D341Med (cell line): ENCODE measurements at places on chromosomes 3 and 15.

DNA sequence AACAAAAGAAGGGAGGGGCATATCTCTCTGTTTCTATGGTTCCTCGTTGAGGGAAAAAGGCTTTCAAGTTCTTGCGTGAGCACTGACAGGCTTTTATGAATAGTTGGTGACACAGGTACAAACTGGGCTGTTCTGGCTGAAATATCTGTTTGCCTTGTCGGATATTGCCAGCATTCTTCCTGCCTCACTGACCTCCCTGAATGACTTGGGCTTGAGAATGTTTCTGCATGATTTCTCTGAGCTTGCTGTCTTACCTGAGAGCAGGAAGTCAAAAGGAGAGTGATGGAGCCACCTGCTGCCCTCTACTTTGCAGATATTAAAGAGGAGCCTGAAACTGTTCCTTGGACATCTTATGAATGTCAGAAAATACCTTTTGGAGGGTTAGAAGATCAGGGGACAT, 4.8 kb downstream of the GCNT3 start:
- no peak for DNase-seq

DNA sequence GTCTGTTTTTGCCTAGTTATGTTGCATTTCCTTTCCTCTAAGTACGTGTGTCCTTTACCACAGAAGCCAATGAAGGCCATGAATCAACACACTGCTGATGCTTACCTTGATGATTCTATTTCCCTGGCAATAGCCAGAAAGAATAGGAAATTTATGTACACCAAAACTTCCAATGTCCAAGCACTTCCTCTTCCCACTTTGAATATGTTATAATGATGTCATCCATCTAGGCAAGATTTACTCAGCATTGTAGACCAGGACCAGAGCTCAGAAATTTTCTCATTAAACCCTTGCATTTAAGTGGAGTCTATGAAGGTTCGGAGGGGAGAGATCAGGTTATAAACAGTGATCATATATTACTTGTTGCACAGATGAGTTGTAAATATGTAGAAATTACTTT, 126.0 kb downstream of the THRB start:
- DNase-seq, result no peak

DNA sequence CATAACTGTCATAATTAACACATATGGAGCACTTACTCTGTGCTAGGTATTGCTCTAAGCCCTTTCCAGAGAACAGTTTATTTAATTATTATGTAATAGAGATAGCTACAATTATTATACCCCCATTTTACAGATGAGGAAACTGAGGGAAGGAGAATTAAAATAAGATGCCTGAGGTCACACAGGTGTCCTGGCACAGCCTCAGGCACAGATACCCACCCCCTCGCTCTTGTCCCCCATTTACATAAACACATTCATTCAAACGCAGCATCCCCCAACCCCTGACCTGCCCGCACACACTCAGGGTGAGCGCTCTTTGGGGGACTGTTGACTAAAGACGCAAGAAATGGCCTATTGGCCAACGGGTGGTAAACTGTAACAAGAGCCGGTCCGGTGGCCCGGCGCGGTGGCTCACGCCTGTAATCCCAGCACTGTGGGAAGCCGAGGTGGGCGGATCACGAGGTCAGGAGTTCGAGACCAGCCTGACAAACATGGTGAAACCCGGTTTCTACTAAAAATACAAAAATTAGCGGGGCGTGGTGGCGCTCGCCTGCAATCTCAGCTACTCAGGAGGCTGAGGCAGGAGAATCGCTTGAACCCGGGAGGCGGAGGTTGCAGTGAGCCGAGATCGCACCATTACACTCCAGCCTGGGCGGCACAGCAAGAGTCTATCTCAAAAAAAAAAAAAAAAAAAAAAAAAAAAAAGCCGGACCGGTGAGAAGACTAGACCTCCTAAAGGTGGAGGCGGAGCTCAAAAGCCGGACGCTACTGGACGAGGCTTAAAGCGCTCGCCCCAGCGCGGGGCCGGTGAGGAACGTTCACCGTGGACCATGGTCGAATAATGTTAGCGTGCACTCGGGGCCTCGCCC, 1.9 kb upstream of the ISL2 start:
- DNase-seq, result no peak

DNA sequence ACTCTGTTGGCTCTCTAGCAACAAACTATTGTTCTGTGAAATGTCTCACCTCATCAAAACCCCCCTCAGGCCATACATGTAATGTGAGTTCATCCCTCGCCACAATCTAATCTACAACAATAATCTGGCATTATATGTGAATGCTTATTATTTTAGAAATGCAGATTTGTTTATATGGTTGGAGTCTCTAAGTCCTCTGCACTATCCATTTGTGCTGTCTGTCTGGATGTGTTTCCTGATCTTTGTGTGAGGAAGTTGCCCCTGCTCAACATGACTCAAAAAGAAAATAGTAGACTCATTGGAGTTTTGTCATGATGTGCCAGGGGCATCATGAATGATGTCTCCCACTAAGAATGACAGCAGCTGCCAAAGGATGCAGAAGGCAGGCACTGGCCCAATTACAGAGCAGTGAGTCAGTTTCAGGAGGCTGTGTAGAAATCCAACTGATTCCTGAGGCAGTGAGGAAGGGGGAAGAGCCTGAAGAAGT, 161.6 kb upstream of the PDZRN3 start:
- no peak for DNase-seq

- DNase-seq, result no peak
Observed at GRCh38 chr3:189308608-189309007, 136.8 kb downstream of the TPRG1 start.

DNA sequence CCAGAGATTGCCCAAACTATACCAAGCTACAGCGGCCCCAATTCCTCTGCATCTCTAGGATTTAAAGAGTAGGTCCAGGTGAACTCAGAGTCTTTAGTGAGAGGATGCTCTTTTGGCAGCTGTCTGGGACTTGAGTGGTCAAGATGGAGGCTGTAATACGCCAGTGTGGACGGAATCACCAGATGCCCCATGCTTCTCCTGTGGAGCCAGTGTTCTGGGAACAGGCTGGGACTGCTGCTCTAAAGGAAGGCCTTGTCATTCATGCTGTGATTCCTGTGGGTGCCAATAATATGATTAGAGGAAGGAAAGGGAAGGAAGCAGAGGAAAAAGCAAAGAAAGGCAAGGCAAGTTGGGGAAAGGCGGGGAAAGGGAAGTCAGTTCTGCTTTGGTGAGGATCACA, 17.4 kb upstream of the NOX5 start:
- no peak for DNase-seq

DNA sequence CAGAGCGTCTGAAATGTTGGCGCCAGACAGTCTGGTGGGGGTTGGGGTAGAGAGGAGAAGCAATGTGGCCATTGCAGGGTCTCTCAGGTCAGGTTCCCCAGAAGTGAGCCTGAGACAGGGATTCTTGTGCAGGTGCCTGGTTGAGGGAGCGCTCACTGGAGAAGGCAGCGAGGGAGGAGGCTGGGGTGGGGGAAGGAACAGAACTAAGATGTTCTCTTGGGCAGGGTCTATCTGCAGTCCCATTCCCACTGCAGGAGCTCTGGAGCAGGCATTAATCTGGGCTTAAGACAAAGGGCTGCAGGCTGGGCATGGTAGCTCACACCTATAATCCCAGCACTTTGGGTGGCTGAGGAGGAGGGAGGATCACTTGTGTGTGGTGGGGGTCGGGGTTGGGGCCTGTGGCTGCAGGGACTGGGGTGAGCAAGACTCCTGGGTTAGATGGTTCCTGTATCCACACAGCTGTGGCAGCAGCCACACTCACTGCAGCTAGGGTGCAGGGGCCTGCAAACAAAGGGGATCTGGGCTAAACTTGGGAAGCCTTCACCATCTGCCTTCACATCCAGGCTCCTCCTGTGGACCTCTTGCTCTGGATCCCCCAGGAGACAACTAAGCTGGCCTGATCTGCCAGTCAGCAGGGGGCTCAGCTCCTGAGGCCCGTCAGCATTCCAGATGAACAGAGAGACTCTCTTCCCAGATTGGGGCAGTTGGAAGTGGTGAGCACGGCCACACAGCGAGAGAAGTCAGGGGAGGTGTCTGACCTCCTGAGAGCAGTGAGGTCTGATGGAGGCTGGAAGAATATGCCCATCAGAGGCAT, 172.5 kb downstream of the ABHD5 start:
- DNase-seq, result no peak

DNA sequence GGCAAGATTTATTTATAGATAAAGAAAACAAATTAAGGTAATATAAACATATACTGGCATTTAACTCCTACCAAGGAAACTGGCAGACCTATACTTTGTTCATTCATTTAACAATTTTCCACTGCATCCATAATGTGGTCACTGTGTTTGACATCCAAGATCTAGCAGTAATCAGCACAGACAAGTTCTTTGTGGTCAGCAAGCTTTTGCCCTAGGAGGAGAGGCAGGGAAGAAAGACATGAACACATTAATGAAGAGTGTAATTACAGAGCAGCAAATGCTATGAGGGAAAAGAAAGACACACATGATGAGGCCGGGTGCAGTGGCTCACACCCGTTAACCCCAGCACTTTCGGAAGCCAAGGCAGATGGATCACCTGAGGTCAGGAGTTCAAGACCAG, 34.4 kb downstream of the SUCLG2 start:
- no peak for DNase-seq

DNA sequence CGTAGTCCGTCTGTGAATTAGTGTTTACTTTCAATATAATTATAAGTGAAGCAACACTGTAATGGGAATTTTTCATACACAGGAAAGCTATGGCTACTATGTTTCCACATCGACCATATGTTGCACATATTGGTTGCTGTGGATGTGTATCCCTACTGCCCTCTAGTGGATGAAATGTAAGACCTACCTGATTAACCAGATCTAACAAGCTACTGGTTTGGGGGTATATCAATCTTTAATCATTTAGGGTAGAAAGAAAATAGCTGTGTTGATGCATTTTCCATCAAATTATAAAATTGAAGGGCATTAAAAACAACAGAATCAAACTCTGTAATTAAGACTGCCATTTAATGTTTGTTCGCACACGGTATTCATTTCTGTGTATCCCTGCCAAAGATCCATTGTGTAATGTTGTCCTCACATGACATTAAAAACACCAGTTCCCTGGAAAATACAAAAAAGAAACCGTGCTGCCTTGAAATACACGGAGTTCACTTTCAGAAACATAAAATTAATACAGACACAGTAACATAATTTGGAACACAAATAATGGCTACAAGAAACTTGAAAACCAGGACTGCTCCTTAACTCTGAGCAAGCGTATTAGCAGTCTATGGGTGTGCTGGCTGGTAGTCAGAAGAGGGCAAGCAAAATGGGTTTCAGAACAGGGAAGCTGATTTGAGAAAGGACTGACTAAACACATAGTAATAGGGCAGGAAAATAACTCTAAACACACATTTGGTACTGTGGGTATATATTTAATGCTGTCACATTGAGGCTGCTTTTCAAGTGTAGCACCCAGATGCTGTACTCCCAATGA, 125.1 kb downstream of the TIGIT start:
- peak; percentile 43 for DNase-seq

DNA sequence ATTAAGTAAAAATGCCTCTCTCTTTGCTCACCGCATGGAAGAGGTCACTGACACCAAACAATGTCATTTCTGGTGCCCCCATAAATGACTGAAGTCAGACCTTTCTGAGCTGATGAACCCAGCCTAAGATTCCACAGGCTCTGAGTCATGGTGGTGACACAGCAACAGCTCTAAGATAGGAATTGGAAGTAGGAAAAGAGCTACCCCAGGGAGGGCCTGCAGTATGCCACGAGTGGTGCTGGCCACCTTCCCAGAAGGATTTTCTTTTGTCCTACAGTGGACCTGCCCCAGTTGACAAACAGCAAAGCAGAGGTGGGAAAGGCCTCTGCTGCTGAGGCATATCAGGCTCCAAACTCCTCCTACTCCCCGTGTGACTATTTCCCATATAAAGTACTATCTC, 208.1 kb downstream of the MINAR1 start:
- no peak for DNase-seq

DNA sequence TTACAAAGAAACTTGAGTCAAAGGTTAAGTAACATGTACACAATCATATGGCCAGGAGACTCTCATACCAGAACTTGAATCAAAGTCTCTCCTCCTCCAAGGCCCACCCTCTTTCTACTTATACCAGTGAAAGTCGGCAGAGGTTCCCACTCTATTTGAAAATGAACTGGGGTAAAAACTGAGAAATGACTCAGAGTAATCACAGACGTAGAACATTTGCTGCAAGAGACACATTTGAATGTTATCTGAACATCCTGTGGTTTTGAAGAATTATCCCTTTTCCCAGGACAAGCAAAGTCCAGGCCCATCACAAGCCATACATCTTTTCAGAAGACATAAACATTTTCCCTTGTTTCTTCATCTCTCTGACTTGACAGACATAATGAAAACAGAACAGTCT, 55.8 kb downstream of the SHOX2 start:
- no peak for DNase-seq

GRCh38 chr3:194323785-194324735, 27.1 kb downstream of the CPN2 start:
- DNase-seq, result peak; percentile 53
